Cerebellum (tissue), 4 donors: ENCODE measurements at places on chromosomes 11 and 22.

DNA sequence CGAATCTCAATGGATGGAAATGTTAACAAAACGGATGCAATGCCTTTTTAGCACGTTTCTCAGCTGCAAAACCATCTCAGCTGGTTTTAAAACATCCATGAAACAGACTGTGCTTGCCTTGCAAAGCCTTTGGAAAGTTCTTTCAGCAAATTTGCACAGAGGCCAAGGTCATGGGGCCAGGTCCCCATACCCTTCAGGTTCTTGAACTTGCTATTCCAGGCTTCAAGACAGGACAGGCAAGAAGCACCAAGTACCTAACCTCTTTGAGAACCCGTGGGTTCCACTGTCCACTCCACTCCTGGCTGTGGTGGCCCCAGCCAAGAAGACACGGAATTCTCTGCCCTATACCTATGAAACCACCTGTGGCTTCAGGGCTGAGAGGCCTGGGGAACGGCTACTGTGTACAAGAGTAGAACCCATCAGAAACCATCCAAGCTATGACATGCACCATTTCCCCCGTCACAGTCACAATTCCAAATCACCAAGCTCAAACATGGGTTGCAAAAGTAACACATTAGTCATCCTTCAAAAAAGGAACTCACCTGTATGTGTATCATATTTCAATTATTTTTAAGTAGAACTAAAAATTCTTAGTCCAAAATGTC, 17.0 kb downstream of the TNKS1BP1 start:
- no peak for DNase-seq

DNA sequence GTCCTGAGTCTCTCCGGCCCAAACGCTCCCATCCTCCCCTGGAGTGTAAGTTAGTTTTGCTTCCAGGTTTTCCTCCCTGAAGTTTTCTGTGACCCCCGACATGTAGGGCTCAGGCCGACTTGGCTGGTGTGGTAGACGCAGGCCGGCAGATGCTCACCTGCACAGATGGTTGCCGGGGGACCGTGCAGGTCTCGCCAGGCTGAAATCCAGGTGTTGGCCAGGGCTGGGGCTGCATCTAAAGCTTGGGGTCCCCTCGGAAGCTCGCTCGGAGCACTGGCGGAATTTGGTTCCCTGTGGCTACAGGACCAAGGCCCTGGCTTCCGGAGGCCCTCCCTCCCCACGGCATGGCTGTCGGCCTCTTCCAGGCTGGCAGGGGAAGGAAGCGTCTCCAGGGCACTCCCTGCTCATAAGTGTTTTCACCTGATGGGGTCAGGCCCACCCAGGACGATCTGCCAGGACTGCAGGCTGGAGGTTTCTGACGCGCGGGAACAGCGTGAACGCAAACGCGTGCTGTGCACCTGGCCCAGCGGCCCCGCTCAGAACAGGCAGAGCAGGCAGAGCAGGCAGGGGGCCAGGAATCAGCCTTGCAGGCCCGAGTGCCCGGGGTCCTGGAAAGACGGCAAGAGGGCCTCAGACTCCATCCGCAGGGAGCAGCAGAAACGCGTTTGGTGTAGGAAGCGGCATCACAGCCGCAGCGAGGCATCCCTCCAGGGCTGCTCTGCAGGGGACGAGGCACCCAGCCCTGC, 258.2 kb downstream of the BRD1 start:
- DNase-seq, result no peak

- DNase-seq, result no peak
Observed at GRCh38 chr11:11959601-11960000, 48.8 kb downstream of the DKK3 start.

DNA sequence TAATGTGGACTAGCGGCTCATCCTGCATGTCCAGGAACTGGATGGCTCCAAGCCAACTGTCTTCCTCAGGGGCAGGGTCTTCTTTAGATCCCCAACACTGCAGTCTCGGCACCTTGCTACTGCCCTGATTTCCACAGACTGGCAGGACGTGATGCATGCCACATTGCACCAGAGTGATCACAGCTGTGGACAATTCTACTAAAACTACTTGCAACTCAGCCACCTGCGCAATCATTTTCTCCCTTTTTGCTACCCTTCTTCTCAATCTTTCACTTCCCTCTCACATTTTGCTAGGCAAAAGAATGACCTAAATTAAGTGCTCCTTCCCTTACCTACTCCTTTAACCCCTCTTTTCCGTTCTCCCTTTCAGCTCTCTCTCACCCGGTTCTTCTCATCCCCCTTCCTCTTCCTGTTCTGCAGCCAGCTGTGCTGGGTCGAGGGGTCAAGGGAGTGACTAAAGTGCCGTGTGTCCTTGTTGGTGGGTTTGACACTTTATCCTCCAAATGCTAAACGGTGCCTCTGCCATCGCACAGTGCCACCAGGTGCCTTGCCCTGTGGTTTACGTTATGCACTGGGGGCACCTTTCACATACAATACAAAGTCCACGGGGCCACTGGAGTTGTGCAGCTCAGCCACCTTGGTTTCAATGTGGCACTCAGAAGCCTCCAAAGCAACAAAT, 11.5 kb upstream of the PEX26 start:
- DNase-seq, result no peak

DNA sequence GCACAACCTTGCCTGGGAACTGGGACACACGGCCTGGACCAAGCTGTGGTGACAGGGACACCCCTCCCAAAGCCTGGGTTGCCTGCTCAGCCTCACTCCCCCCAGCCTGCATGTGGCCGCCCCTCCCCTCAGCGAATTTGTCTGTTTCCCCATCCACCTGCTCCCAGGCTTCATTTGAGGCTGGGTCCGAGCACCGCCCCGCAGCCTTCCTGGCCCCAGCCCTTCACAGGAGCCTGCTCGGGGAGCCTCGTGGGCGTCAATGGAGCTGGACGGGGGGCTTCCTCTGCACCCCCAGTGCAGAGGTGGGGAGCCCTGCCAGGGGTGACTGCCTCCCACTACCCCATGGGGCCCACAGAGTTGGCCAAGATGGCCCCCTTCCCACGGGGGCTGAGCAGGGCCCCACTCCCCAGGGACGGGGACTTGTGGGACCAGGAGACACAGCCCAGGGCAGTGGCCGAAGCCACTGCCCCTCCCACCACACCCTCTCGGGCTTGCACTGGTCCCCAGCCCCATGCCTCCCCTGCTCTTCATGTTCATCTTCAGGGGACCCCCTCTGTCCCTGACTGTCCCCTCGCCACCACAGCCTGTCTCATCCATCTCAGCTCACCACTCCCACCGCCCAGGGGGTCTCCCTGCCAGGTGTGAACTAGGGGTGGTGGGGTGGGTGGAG, 91.7 kb downstream of the WNT7B start:
- no peak for DNase-seq
